CD4-positive, alpha-beta T cell treated with Interleukin-17A for 1 hour (primary cell): ENCODE measurements at places on chromosomes 4 and X.

- no peak for DNase-seq
Measured at GRCh38 chrX:68232206-68232605, 201.1 kb downstream of the OPHN1 start.

DNA sequence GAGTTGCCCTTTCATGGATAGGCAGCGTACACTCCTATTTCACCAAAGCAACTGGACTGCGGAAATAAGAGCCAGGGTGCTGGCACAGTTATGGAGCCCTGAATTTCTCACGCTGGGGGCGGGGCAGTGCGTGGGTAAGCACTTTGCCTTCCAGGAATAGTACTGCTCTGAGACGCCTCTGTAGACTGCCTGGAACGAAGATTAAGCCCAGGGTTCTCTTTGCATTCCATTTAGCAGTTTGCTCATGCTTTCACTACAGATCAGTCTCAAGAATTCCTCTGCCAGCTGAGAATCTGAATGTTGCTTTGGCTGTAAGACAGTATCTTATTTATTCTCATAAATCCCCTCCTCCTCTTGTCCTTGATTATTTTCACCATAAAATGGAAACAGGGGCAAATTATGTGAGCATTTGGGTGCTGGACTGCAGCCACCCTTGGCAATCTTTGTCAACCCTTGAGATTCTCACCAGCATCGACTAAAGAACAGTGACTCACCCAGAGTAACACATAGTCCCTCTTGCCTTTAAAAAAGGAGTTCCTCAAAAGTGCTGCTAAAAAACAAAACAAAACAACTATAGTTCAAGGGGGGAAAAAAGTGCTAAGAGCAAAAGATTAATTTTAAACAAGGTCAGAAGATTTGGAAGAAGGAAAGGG lies 88.9 kb upstream of the CITED1 start:
- DNase-seq: no peak

DNA sequence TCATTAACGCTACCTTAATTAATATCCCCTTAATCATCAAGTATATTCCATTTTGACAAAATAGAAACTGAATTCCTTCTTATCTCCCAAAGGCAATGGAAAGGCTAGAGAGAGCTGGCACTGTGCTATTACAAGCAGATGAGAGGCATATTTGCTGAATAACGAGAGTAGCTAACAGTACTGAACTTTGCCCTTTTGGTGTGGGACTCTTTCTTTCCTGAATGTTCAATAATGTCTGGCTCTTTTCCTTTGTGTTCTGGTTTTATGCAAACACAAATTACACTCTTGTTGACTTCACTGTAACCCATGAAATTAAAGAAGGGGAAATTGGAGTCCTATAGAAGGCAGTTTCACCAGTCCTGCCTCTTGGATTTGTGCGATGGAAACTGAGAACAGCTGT lies 63.5 kb downstream of the SHROOM3 start:
- no peak for DNase-seq

- no peak for DNase-seq
Measured at GRCh38 chrX:66601522-66601921, 37.4 kb downstream of the EDA2R start.

- DNase-seq: no peak
Measured at GRCh38 chrX:96688789-96689188, 4.1 kb downstream of the DIAPH2 start.

DNA sequence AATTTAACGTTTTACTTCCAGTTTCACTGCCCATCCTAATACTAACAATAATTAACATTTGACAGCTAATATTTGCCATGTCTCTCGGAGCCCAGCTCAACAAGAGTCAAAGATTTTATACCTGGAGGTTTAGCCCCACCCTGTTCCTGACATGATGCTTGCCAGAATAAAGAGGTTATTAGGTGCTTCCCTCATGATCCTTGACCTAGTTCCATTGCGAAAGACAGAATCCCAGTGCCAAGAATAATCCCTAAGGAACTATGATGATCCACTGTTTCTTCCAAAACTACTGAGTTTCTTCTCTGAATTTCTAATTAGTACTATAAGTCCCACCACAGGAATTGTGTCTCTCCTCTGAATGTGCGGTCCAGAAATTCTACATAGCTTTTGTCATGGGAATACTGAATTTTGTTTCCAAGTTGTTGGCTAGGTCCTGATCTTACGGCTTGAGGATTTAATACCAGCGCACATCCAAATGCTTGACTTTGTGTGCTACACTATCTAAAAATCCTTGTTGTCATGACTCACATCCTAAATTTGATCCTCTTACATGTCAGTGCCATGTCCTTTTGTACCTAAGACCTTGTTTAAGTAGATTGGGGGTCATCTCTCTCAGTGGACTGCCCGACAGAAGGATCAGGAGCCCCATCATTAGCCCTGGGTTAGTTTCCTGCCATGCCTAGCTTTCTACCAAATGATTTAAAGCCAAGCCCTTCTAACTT lies 23.1 kb downstream of the ANTXR2 start:
- no peak for DNase-seq

- DNase-seq: no peak
Measured at GRCh38 chr4:66404141-66404540, 733.9 kb upstream of the EPHA5 start.

DNA sequence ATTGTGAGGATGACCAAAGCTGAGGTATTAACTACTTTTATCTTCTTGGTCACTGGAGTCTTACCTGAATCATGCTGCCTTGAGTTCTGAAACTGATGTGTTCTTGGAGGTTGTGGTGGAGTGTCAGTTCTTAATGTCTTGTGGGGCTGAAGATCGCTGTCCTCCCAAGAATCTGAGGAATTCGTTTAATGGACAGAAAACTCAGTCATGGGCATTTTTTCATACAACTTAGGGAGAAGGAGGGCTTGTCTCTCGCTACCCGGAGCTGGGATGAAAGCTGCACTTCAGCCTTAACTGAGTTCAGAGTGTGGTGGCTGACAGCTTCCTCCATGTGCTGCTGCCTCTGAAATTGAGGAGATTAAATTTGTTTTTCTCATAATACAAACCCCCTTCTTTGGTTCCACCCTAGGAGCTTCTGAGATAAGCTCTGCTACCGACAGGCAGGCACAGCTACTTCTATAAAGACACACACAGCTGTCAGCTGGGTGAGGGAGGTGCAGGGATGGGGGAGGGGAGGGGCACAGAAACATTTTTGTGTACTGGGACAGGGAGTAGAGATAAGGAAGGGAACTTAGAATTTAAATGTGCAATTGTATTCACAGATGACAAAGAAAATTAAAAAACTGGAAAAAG lies 30.8 kb downstream of the RBBP7 start:
- DNase-seq: no peak

DNA sequence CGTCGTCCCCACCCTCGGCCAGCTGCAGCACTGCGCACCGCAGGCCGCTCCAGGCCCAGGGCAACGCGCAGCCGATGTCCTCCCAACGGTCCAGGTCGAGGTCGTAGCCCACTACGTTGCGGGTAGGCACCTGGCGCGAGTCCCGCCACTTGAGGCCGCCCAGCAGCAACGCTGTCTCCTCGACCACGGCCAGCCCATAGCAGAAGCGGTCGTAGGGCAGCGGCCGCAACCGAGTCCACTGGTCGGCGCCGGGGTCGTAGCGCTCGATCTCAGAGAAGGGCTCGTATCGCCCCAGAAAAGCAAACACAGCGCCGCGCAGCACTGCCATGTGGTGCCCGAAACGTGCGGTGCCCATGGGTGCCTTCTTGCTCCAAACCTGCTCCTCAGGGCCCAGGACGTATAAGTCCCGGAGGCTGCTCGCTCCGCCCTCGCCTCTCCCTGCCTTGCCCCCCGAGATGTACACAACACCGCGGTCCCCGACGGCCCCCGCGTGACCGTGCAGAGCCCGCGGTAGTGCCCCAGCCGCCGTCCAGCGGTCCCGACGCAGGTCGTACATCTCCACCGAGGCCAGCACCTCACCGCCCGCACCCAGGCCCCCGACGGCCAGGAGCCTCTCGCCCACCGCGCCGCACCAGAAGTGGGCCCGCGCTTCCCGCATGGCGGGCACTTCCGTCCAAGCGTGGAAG lies 2.1 kb downstream of the KLHL34 start:
- DNase-seq: no peak

DNA sequence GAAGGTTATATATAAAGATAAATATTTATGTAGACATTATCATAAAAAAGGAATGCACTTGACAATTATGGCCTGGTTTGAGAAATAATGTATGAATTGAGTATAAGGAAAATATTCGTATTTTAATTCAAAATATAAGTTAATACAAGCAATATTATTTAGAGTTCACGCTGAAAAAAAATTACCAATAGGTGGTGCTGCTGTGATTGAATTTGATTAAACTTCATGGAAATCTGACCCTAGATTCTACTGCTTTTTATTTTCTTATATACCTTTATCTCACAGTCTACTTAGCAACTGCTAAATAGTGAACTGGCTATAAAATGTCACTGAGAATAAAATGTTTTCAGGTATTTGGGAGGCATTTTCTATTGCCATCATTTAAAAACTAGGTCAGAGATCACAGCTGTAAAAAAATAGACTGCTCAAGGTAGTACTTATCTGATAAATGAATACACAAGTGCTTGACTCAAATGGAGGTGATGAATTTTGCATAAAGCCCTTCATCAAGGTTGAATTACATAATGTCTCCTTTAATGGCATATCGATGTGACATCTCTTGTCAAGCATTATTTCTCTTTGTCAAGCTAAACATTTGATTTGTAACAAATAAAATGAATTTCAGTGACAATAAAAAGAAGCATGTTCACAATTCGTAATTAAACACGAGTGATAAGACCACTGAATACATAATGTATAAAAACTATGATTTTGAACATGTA lies 1638.8 kb upstream of the PCDH7 start:
- no peak for DNase-seq

- DNase-seq: no peak
Measured at GRCh38 chrX:105870445-105870844, 48.1 kb downstream of the NRK start.

- DNase-seq: no peak
Measured at GRCh38 chr4:118979712-118980111, 91.1 kb downstream of the SYNPO2 start.

GRCh38 chr4:534576-535151 lies 35.7 kb downstream of the PIGG start:
- DNase-seq: no peak

GRCh38 chrX:124030520-124030919 lies 69.0 kb downstream of the STAG2 start:
- no peak for DNase-seq

DNA sequence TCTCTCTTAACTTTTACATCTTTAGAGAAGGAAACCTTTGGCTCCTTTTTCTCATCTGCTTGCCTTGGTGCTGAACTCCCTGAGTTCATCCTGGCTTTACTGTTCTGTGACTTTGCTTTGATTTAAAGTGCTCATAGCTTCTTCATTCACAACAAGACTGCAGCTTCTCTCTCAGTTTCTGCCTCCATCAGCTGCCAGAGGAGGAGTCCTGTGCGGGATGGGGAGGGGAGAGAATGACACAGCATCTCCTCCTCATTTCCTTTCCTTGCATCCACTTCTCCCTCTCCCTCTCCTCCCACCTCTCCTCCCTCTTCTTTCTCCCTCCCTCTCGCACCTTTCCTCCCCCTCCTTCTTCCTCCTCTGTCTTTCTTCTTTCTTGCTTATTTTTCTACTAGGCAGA lies 42.0 kb downstream of the CBLL2 start:
- DNase-seq: no peak

DNA sequence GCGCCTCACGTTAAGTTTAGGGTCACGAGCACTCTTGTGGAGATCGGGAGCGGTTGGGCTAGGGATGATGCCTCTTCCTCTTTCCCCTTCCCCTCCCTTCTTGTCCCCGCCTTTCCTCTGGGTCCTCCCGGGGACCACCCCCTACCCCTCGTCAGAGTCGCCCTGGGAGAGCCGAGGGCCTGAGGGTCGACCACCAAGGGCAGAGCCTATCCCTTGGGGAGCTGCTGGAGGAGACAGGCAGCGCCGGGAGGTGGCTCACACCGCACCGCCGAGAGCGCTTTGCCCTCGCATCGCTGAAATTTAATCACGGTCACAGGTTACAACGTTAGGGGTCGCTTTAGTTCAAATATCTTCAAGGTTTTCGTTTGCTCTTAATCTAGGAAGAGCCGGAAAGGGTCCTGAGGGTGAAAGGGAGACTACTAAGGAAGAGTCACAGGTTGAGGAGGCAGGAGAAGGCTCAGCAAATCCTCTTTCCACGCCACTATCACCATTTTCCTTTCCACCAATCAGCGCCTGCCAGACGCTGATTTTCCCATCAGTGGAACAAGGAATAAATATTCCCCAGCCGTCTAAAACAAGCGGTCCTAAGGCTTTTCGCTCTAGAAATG lies 528 bp upstream of the SNCA start:
- DNase-seq: no peak

- no peak for DNase-seq
Measured at GRCh38 chr4:11702886-11703557, 274.3 kb upstream of the HS3ST1 start.

DNA sequence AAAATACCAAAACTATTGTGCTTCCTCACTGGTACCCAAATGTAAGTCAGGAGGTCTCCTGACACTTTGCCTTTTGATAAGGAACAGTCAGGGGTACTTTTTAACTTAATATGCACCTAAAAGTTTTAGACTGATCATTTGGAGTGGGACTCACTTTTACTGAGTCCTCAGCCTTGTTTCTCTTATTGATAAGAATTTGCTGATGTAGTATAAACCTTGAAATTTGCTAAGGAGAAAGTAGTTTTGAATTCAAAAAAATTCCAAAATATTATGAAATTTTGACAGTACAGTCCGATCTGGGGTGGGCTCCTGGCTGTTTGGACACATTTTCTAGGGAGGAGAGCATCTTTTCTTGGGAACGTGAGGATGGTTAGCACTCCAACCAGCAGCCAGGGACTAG lies 91.4 kb upstream of the GATB start:
- DNase-seq: no peak

DNA sequence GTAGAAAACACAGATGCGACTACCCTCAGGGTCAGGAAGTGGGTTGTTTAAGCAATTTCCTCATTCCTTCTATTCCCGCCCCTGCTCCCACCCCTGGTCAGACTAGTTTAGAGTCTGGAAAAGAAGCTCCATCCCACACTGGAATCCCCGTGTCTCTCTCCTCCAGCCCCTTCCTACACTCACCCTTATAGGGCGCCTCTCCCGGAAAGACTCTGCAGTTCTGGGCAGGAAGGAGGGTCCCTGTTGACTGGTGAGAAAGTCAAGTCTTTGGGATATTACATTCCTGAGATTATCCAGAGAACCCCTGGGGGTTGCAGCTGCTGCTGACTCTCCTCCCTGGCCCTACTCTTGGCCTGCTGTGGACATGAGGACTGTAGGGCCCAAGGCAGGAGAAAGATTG lies 11.9 kb downstream of the STARD8 start:
- DNase-seq: no peak

DNA sequence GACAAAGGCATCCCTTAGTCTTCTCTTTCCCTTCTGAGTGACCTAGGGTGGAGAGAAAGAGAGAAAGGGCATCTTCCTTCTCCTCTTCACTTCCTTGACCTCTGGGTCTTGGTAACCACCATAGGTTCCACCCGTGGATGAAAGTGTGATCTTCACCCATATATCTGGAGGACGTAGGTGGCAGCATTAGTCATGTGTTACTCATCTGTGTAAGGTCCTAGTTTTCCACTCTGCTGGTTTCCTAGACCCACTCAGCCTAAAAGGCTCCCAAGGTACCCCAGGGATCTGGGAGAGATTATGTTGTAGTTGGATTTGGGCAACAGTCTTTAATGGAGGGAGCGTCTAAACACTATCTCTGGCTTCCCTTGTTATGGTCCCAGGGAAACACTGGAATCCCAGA lies 45.5 kb upstream of the RAB9B start:
- DNase-seq: no peak

GRCh38 chr4:144712775-144713174 lies 66.8 kb downstream of the HHIP start:
- DNase-seq: no peak
